AG04449 (cell line): ENCODE measurements at places on chromosomes 2 and 18.

- DNase-seq: no peak
Measured at GRCh38 chr18:65498605-65499004, 252.2 kb upstream of the CDH7 start.

DNA sequence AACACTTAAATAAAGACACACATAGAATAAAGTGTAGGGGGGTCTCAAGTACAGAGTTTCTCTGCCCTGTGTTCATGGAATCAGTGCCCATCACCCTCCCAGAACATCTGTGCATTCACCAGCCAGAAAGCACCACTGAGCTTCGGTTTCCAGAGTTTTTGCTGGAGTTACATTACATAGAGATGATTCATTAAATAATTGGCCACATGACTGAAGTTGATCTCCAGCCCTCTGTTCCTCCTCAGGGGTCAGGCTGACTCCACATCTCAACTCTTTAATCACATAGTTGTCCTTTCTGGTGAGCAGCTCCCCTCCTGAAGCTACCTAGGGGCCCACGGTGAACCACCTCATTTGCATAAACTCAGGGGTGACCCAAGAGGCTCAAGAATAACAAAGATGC is 129.8 kb downstream of the METTL4 start:
- DNase-seq: no peak

DNA sequence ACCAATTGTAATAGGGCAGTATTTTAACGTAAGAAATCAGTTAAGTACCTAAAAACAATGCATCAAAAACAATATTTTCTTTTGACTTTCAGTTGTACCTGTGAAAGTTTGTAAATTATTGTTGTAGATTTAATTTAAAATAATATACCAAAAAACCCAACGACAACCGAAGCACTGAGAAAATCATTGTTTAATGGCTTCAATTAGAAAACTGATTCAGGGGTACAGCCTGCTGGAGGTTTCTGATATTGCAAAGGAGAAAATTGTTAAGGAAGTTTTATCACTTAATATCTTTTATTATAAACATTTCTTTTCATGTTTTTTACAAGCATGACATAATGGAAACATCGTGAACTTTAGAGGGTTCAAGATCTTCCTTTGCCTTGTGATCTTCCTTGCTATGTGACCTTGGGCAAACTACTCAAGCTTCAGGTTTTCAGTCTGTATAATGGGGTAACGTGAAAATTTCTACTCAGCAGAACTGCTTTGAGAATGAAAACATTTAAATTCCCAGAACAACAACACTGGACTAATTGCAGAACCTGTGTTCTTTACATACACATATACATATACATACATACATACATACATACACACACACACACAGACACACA is 76.3 kb upstream of the GLS start:
- no peak for DNase-seq

GRCh38 chr2:20414806-20415205 is 32.1 kb upstream of the RHOB start:
- no peak for DNase-seq

- no peak for DNase-seq
Measured at GRCh38 chr2:27074738-27075565, 3.5 kb upstream of the EMILIN1 start.
